ENCODE measurements at places on chromosomes 7 and 10.

GRCh38 chr10:4385231-4385870 lies 440.7 kb upstream of the AKR1E2 start:
- no peak for DNase-seq

GRCh38 chr7:148624735-148625134 lies 34.2 kb downstream of the C7orf33 start:
- DNase-seq, result no peak

- DNase-seq, result no peak
These were observed 139.8 kb upstream of the AOAH start for GRCh38 chr7:36863901-36864701.

DNA sequence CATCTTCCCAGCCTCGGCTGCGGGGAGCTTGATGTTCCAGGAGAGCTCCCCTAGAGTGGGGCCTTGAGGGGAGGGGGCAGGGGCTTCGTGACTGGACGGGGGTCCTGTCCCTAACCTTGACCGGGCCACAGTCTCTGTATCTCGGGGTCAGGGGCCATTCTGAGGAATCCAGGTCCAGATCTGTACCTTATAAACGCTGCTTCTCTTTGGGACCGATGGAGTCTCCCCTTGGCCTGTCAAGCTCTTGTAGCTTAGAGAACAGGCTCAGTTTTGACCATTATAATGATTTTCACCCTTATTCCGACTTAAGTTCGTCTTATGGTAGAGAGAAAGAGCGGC lies 831 bp downstream of the ZKSCAN5 start:
- DNase-seq, result no peak

- peak; percentile 8 for DNase-seq
These were observed 1.3 kb downstream of the GJD4 start for GRCh38 chr10:35606430-35606829.

DNA sequence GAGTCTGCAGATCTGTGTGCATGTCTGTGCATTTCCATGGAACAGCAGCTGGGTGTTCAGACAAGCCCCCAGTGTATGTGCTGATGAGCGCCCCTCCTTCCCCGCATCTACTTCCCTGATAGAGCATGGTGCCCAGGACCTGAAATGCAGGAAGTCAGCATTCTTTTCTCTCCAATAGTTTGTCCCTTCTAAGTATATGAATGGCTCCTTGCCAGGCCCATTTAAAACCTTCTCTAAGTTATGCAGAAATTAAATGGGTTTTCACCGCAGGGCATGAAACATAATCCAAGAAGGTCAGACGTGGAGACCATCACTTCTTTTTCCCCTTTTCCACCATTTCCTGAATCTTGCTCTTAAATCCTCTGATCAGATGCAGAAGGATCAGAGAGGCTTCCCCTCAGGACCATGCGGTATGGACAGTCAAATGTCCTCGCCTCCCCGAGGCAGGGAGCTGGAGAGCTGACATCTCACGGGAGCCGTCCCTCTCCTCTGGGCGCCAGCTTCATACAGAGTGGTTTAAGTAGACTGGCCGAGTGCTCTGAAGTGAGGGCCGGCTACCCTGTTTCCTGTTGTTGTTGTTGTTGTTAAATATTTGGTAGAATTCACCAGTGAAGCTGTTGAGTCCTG lies 155.3 kb downstream of the C10orf105 start:
- no peak for DNase-seq

DNA sequence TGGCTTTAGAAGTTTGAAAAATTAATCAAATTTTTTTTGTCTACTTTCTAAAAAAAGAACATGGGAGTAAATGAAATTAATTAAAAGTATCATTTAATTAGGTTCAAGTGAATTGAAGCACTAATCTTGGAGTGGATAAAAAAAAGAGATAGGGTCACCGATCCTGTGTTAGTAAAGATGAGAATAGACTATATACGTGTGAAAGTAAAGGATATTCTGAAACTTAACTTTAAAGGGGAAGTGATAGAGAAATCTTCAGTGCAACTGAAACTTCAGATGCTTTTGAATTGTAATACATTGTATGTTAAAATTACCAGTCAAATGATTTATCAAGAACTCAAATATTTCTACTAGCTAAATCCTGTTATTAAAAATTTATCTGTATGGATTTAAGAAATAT lies 4.8 kb downstream of the NHLRC2 start:
- DNase-seq, result no peak

DNA sequence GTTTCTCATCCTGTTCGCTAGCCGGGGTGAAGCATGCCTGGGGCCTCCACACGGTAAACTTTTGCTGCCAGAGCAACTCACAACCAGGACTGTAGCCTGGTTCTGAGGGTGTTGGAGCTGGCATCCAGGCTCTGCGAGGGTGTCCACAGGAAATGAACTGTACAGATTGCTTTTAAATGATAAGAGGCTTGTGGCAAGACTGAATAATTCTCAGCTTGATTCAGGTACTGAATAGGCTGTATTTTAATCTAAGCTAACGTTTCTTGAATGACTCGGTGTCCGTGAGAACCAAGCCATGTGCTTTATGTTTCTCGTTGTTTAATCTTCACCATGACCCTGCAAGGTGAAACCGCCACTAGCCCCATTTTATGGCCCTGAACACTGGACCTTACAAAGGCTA lies 49.3 kb downstream of the EEPD1 start:
- peak; percentile 18 for DNase-seq

- DNase-seq, result no peak
These were observed 13.3 kb downstream of the SLC26A5 start for GRCh38 chr7:103432712-103433111.
